ENCODE measurements at places on chromosomes 5 and 9. TPM values are rescaled to one million over a fixed set of nuclear protein-coding genes. Genes with fewer than 3 reads are reported as not detected.

DNA sequence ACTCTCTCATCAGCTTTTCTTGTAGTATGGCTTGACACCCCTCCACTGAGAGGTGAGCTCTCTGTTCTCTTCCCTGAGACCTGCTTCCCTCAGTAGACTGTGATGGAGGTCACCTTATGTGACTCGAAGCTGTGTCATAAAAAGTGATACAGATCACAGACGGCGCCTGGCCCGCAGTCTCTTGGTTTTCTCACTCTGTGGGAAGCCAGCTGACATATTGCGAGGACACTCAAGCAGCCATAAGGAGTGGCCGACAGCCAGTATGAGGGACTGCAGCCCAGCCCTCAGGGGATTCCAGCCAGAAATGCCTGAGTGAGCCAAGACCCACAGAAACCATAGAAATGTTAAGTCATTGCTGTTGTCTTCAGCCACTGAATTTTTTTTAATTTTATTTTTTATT, 38.0 kb downstream of the GADD45G start:
- no peaks in the 10 kb centered on the region for H3K27me3 ChIP-seq
- H3K36me3 ChIP-seq, result no peaks in the 10 kb centered on the region
- no peak for DNase-seq
- no peak overlapping the region for H3K4me3 ChIP-seq
- no peak overlapping the region for H3K27ac ChIP-seq

DNA sequence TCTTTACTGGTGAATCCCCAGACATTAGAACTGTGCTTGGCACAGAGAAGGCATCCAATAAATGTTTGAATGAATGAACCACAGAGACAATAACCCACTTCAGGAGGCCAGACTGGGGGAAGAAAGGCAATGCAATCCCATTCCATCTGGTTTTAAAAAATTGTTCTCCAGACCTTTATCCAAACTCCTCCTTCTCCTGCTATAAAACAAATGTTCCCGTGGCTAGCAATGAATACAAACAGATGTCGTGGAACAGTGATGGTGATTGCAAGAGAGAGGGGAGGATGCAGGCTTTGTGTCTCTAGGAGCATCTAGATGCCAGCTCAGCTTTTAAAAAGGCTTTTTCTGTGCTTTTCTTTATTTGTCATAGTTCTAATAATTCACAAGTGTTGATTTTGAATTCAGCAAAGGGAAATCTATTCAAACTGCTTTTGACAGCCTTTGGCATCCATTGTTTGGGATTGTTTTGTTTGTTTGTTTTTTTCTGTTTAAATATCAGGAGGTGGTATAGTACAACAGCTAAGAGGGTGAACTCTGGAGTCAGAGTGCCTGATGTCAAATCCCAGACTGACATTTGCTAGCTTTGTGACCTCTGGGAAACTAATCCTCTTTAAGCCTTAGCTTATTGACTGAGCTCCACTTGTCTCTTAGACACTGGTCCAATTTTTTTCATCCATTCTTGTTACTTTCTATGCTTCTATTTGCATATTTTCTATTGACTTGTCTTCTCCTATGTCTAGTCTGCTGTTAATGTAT, 59.1 kb downstream of the TNFSF15 start:
- no peak for DNase-seq
- H3K27me3 ChIP-seq, result no peaks in the 10 kb centered on the region
- no peaks in the 10 kb centered on the region for H3K36me3 ChIP-seq
- H3K4me1 ChIP-seq, result no peaks in the 10 kb centered on the region

DNA sequence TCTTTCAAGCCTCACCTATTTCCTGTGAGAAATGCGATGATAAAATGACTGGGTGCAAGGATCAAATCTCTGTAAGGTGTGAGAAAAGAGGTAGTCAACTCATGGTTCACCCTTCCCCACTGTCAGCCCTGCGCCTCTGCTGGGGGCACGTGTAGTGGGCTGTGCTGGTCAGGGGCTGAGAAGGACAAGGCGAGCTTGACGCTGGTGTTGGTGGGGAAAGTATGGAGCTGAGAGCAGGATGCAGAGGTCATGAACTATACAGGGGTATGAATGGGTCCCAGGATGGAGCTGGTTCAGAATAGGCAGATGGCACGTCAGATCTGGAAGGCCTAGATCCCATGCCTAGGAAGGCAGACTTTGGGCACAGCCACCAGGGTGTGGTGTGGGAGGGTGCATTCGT, 20.6 kb downstream of the PITX1 start:
- DNase-seq, result peak; percentile 17
- no peak overlapping the region for H3K4me3 ChIP-seq
- H3K27ac ChIP-seq, result no peak overlapping the region

- peaks cover 10% of the 10 kb centered on the region for H3K36me3 ChIP-seq
- DNase-seq, result no peak
- H3K27me3 ChIP-seq, result no peaks in the 10 kb centered on the region
- no peak overlapping the region for H3K4me3 ChIP-seq
- peaks cover 8% of the 10 kb centered on the region for H3K4me1 ChIP-seq
Measured at GRCh38 chr9:20994486-20994885, 37.0 kb downstream of the HACD4 start.

The PCA3 gene
- not detected for total RNA-seq

The FXN gene
- total RNA-seq, result 12.4 TPM

The ZNF883 gene
- 0.78 TPM for total RNA-seq

The OLFML2A gene
- 39.5 TPM for total RNA-seq
